ENCODE measurements at places on chromosomes 7 and 10. TPM values are rescaled to one million over a fixed set of nuclear protein-coding genes. Genes with fewer than 3 reads are reported as not detected.

GRCh38 chr10:51162002-51162401, 87.7 kb downstream of the PRKG1 start:
- DNase-seq, result no peak

GRCh38 chr7:6479067-6479466, 31.3 kb upstream of the DAGLB start:
- no peak for DNase-seq

DNA sequence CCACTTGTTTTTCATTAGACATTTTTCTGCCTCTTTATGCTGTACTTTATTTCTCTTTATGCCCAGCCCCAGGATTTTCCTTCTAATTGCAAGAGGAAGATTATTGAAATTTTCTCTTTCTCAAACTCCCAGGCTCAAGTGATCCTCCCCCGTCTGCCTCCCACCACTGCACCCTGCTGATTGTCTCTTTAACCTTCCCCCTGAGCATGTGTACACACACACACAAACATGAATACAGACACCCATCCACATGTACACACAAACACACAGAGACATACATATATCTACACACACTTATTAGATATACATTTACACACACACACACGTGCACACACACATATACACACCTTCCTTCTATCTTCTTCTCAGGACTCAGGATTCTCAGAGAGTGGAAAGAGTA, 37.3 kb upstream of the MAP3K8 start:
- DNase-seq, result no peak

The MALRD1 gene
- not detected for total RNA-seq

The C10orf90 gene
- total RNA-seq, result 0.18 TPM
